ENCODE measurements at places on chromosomes 2 and 18. TPM values are rescaled to one million over a fixed set of nuclear protein-coding genes. Genes with fewer than 3 reads are reported as not detected.

DNA sequence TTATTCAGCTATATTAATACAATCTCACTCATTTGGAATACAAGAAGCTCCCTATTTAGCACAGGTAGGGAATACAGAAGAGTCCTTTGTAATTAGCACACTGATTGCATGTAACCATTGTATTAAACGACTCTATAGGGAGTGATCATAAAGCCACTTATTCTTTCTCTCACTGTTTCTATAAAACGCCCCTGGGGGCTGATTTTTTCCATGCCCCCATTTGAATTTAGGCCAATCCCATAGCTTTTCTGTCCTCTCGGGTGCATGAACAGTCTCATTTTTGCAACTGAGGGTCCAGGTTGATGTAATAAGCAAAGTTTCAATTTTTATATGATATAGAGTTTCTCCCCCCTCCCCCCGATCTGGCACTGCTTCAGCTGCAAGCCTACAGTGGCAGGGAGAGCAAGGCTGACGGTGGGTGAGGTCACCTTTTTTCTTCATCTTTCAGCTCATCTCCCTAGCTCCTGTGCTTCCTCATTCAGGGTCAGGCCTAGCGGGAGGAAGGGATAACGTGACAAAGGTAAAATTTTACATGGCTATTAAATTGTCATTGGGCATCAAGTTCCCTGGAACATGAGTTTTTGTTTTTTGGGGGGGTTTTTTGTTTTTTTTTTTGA is 45.7 kb downstream of the GAD1 start:
- no peaks in the 10 kb centered on the region for H3K36me3 ChIP-seq
- no peaks in the 10 kb centered on the region for H3K4me1 ChIP-seq
- no peak overlapping the region for H3K27ac ChIP-seq

Gene CRYGC
- total RNA-seq: not detected

- H3K4me1 ChIP-seq: peaks cover 10% of the 10 kb centered on the region
- no peaks in the 10 kb centered on the region for H3K36me3 ChIP-seq
- H3K27me3 ChIP-seq: peaks cover 4% of the 10 kb centered on the region
Measured at GRCh38 chr2:44005846-44006245, 10.1 kb upstream of the LRPPRC start.

- no peak overlapping the region for H3K27ac ChIP-seq
- no peaks in the 10 kb centered on the region for H3K36me3 ChIP-seq
- DNase-seq: no peak
- no peaks in the 10 kb centered on the region for H3K4me1 ChIP-seq
Measured at GRCh38 chr2:111236025-111236424, 115.3 kb downstream of the BCL2L11 start.

GRCh38 chr18:41714872-41715271 is 240.2 kb upstream of the PIK3C3 start:
- no peak overlapping the region for H3K4me3 ChIP-seq
- no peaks in the 10 kb centered on the region for H3K27me3 ChIP-seq
- no peak for DNase-seq
- no peaks in the 10 kb centered on the region for H3K36me3 ChIP-seq
- H3K4me1 ChIP-seq: no peaks in the 10 kb centered on the region
- H3K27ac ChIP-seq: no peak overlapping the region

GRCh38 chr2:128734521-128735295 is 416.0 kb upstream of the HS6ST1 start:
- no peaks in the 10 kb centered on the region for H3K36me3 ChIP-seq
- no peak overlapping the region for H3K27ac ChIP-seq
- peak; percentile 64 for DNase-seq
- peaks cover 6% of the 10 kb centered on the region for H3K4me1 ChIP-seq

GRCh38 chr2:203612246-203612645 is 77.1 kb upstream of the RAPH1 start:
- no peaks in the 10 kb centered on the region for H3K27me3 ChIP-seq
- no peaks in the 10 kb centered on the region for H3K36me3 ChIP-seq
- H3K27ac ChIP-seq: no peak overlapping the region
- H3K4me3 ChIP-seq: no peak overlapping the region

- no peak overlapping the region for H3K4me3 ChIP-seq
- DNase-seq: no peak
- no peaks in the 10 kb centered on the region for H3K27me3 ChIP-seq
- H3K4me1 ChIP-seq: no peaks in the 10 kb centered on the region
- H3K36me3 ChIP-seq: no peaks in the 10 kb centered on the region
- H3K27ac ChIP-seq: no peak overlapping the region
Measured at GRCh38 chr18:1421502-1421901, 516.8 kb downstream of the ADCYAP1 start.

DNA sequence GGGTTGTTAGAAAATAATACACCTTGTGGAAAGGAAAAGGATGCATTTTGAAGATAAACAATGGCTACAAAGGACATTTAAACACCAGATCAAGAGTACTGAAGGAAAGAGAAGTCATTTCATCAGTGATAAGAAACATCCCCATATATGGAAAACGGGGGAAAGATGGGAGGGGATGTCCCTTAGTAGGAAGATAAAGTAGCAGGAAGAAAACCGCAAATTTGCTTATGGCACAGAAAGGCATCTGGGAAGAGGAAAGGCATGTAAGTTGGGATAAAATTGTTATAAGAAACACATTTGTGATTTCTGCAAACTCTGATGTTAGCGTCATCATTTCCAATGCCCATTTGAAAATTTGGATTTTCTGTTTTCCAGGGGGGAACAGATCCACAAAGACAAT is 10.5 kb upstream of the LYPD1 start:
- H3K36me3 ChIP-seq: no peaks in the 10 kb centered on the region
- H3K27me3 ChIP-seq: peaks cover 2% of the 10 kb centered on the region
- DNase-seq: no peak
- no peaks in the 10 kb centered on the region for H3K4me1 ChIP-seq
- no peak overlapping the region for H3K4me3 ChIP-seq
- H3K27ac ChIP-seq: no peak overlapping the region

DNA sequence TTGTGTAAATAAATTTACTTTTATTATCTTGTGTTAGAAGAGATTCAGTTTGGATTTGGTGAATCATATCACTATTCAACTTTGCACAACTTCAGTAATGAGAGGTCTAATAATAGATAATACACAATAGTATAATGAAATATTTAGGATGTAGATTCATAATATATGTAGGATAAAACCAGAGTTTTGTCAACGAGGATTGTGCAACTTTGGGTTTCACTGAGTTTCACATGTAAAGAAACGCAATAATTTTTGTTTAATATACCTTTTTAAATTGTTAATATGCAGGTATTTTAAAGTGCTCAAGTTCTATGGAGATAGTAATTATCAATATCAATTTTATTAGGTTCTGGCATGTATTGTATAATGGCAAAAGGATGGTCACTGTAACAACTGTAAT is 5.3 kb downstream of the CALCRL start:
- H3K27me3 ChIP-seq: no peaks in the 10 kb centered on the region
- no peaks in the 10 kb centered on the region for H3K36me3 ChIP-seq
- peaks cover 2% of the 10 kb centered on the region for H3K4me1 ChIP-seq

Gene CHRNG
- not detected for total RNA-seq

DNA sequence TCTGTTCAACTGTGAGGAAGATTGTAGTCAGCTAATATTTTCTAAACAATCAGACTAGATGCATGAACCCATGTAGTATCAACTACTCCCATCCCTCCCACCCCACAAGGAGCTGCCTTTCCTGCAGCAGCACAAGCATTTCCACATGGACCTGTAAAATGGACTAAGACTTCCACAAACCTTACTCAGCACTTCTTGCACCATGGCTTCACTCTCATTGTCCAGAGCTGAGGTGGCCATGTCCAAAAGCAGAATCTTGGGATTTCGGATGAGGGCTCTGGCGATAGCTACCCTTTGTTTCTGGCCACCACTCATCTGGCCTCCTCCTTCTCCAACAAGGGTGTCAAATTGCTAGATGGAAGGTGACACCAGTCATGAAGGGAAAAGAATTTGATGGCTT is 61.3 kb downstream of the ABCB11 start:
- no peak overlapping the region for H3K27ac ChIP-seq
- peaks cover 15% of the 10 kb centered on the region for H3K4me1 ChIP-seq
- DNase-seq: no peak
- no peak overlapping the region for H3K4me3 ChIP-seq
- H3K36me3 ChIP-seq: no peaks in the 10 kb centered on the region
